Lung (tissue), 17 donors: ENCODE measurements at places on chromosomes 5 and 9. TPM values are rescaled to one million over a fixed set of nuclear protein-coding genes. Genes with fewer than 3 reads are reported as not detected.

DNA sequence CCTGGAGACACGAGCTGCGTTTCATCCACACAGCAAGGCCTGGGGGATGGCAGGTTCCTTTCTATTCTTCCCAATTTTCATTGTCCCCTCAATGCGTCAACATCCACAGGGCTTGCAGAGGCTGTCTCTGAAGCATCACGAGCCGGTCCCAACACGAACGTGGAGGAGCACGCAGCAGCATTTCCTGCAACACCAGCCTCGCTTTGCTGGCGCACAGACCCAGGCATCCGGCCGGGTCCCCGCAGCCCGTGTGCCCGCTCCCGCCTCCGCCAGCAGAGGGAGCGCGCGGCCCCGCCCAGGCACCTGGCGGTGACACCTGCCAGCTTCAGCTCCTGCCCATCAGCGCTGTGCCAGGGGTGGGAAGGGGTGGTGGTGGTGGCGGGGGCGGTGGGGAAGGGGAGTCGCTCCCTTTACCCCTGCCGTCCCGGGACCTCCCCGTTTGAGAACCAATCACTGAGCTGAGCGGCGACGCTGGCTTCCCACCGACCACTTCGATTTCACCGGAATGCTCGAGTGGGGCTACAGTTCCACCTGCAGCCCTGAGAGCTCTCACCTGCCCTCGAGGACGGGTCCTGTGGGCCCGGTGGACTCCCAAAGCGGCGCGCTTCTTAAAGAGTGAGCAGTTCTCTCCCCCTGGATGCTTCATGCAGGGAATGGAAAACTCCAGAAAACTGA lies 464.5 kb downstream of the ICE1 start:
- no peak for DNase-seq
- H3K4me3 ChIP-seq = no peak overlapping the region
- H3K27me3 ChIP-seq = no peaks in the 10 kb centered on the region
- H3K27ac ChIP-seq = no peak overlapping the region

DNA sequence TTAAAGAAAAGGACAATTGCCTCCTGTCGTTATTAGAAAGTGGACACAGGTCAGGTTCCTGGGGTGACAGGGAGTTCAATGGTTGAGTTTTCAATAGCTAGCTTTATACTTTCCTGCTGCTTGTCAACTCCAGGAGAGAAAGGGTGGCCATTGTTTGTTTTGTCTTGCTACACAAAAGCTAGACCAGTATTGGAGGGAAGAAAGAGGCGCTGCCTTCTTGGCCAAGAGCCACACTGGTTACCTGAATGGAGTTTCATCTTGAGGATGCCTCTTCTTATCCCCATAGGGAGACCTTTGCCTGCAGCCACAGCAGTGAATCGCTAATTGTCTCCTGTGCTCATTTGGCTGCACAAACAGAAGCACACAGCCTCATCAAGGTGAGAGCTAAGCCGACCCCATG lies 279.4 kb upstream of the GRIA1 start:
- no peaks in the 10 kb centered on the region for H3K4me1 ChIP-seq
- no peak overlapping the region for H3K27ac ChIP-seq
- H3K4me3 ChIP-seq = no peak overlapping the region
- H3K36me3 ChIP-seq = no peaks in the 10 kb centered on the region
- no peak for DNase-seq
- no peaks in the 10 kb centered on the region for H3K27me3 ChIP-seq

- H3K27me3 ChIP-seq = peaks cover 15% of the 10 kb centered on the region
- H3K4me1 ChIP-seq = peaks cover 7% of the 10 kb centered on the region
- H3K4me3 ChIP-seq = no peak overlapping the region
- DNase-seq = peak; percentile 85
- no peak overlapping the region for H3K27ac ChIP-seq
- H3K36me3 ChIP-seq = no peaks in the 10 kb centered on the region
Measured at GRCh38 chr5:170420806-170421412, 31.7 kb upstream of the KCNMB1 start.

- no peaks in the 10 kb centered on the region for H3K36me3 ChIP-seq
- H3K4me1 ChIP-seq = no peaks in the 10 kb centered on the region
- DNase-seq = no peak
- no peak overlapping the region for H3K27ac ChIP-seq
- no peaks in the 10 kb centered on the region for H3K27me3 ChIP-seq
- no peak overlapping the region for H3K4me3 ChIP-seq
Measured at GRCh38 chr5:147789820-147790219, 7.3 kb upstream of the JAKMIP2 start.

DNA sequence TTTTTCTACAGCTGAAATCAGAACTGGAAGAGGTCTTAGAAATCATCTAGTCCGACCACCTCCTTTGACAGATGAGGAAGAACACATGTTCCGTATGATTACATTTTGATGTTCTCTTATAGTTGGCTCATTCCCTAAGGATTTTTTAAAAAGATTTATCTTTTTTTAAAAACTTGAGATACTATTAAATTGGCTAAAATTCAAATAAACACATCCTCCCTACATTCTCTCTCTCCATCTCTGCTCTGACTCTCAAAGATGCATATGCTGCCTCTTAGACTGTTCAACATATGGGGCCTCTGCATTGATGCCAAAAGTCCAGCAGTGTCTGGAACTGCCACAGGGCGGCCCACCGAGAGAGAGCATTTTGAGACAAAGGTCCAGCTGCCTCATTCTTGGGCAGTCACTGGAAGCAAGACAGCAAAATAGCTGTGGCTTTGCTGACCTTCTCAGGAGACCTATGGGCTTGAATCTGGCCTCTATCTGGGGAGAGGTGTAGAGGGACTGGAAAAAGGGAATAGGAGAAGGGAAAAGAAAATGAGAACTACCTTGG lies 12.8 kb upstream of the TSSK1B start:
- H3K27me3 ChIP-seq = no peaks in the 10 kb centered on the region
- H3K4me1 ChIP-seq = no peaks in the 10 kb centered on the region
- H3K36me3 ChIP-seq = no peaks in the 10 kb centered on the region
- H3K4me3 ChIP-seq = no peak overlapping the region
- DNase-seq = peak; percentile 90

GRCh38 chr5:14364576-14365472 lies 216.8 kb upstream of the OTULINL start:
- no peaks in the 10 kb centered on the region for H3K4me1 ChIP-seq
- H3K4me3 ChIP-seq = no peak overlapping the region
- no peaks in the 10 kb centered on the region for H3K27me3 ChIP-seq
- H3K27ac ChIP-seq = no peak overlapping the region
- DNase-seq = no peak

Gene RELL2
- total RNA-seq = 1.2 TPM

Gene IER5L
- total RNA-seq = 24.7 TPM

Gene IL5
- not detected for total RNA-seq

Gene CDH6
- total RNA-seq = 20.8 TPM
